ENCODE measurements at places on chromosomes 3 and 15. TPM values are rescaled to one million over a fixed set of nuclear protein-coding genes. Genes with fewer than 3 reads are reported as not detected.
A peak's percentile ranks its signal among the peaks of the same experiment; 100 is the strongest.

DNA sequence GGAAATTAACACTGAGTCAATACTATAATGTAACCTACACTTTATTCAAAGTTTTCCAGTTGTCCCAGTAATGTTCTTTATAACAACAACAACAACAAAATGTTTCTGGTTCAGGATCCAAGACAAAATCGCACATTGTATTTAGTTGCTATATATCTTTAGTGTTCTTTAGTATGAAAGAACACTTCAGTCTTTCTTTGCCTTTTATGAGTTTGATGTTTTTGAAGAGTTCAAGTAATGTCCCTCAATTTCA is 7.6 kb upstream of the GRAMD1C start:
- H3K27ac ChIP-seq = no peak overlapping the region
- no peaks in the 10 kb centered on the region for H3K4me1 ChIP-seq
- DNase-seq = no peak
- no peaks in the 10 kb centered on the region for H3K27me3 ChIP-seq
- H3K4me3 ChIP-seq = no peak overlapping the region

- no peak overlapping the region for H3K4me3 ChIP-seq
- no peaks in the 10 kb centered on the region for H3K36me3 ChIP-seq
- H3K27me3 ChIP-seq = no peaks in the 10 kb centered on the region
- peak overlapping the region; percentile 83 for H3K27ac ChIP-seq
Measured at GRCh38 chr3:158773845-158774830, 27.7 kb upstream of the MFSD1 start.

COL6A5 gene
- total RNA-seq = not detected

- H3K4me1 ChIP-seq = peaks cover 13% of the 10 kb centered on the region
- H3K36me3 ChIP-seq = no peaks in the 10 kb centered on the region
- H3K27me3 ChIP-seq = no peaks in the 10 kb centered on the region
Measured at GRCh38 chr3:54988838-54989630, 61.2 kb upstream of the LRTM1 start.

DNA sequence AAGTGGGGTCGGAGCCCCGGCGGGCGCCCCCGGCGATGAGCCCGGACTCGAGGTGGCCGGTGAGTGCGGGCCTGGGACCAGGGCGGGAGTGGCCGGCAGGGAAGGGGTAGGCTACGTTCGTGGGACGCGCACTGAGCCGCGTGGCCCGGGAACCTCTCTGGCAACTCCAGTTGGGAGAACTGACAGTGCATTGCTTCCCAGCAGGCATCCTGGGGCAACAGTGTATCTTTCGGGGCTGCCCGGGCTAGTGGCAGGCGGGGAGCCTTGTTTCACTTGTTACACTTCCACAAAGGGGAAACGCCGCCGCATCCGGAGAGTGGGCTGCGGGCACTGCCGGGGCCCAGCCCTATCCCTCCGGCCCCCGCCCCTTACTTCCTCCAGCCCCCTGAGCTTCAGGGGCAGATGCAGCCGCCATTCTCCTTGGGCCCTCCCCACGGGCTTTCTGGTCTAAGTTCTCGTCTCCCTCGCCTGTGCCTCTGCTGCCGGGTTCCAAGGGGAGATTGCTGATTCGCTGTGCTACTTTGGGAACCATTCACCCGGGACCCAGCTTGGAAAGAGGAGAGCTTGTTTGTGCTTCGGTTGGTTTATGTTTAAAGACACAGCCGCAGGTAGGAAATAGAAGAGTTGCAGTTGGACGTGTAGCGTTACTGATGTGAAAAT is 675 bp downstream of the BRPF1 start:
- no peaks in the 10 kb centered on the region for H3K36me3 ChIP-seq
- no peak for DNase-seq
- no peaks in the 10 kb centered on the region for H3K27me3 ChIP-seq
- peak overlapping the region; percentile 96 for H3K27ac ChIP-seq

DNA sequence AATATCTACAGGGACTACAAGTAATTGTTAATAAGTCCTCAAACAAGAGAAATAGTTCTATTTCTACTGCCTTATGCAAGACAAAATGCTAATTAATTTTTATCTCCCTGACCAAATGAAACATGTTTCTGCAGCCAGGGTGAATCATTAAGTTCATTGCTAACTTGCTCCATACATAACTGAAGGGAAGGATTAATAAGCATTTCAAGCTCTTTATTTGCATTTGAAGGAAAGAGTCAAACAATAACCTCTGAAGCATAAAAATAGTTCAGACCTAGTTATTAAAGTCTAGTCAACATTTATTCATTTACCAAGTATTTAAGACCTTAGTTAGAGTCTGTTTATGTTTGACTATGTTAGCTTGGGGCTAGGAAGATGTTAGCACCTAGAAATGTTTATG is 120.0 kb downstream of the ATP1B3 start:
- H3K27me3 ChIP-seq = no peaks in the 10 kb centered on the region
- no peaks in the 10 kb centered on the region for H3K4me1 ChIP-seq
- no peak overlapping the region for H3K4me3 ChIP-seq
- DNase-seq = no peak
- H3K27ac ChIP-seq = no peak overlapping the region
- no peaks in the 10 kb centered on the region for H3K36me3 ChIP-seq

DNA sequence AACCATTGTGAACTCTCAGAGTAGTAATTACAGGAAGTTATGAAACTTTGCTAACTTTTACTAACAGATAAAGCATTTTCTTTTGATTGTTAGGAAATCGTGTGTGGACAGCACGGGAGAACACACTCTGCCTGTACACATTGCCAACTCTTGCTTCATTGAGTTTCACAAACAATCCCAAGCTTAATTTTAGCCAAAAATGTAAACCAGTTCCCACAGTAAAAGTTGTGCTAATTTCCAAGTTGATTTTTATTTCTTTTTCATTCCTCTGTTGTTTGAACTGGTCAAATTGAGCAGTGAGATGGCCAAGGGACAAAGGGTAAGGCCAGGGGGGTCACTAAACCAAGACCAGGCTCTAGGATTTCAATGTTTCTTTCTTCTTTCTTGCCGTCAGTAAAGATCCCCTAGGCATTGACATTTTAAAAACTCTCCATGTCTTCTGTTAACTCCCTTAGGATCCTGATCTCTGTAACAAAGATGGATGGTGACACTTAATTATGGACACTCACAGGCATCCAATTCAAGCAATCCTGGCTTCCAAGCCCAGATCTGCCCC is 414.9 kb downstream of the RBMS3 start:
- no peak for DNase-seq
- no peak overlapping the region for H3K4me3 ChIP-seq
- peak overlapping the region; percentile 71 for H3K27ac ChIP-seq
- H3K4me1 ChIP-seq = peaks cover 40% of the 10 kb centered on the region
- no peaks in the 10 kb centered on the region for H3K27me3 ChIP-seq

- no peaks in the 10 kb centered on the region for H3K27me3 ChIP-seq
- H3K4me1 ChIP-seq = no peaks in the 10 kb centered on the region
- H3K27ac ChIP-seq = no peak overlapping the region
- no peak overlapping the region for H3K4me3 ChIP-seq
- peaks cover 32% of the 10 kb centered on the region for H3K36me3 ChIP-seq
Measured at GRCh38 chr3:123292321-123293310, 90.9 kb downstream of the SEC22A start.

DNA sequence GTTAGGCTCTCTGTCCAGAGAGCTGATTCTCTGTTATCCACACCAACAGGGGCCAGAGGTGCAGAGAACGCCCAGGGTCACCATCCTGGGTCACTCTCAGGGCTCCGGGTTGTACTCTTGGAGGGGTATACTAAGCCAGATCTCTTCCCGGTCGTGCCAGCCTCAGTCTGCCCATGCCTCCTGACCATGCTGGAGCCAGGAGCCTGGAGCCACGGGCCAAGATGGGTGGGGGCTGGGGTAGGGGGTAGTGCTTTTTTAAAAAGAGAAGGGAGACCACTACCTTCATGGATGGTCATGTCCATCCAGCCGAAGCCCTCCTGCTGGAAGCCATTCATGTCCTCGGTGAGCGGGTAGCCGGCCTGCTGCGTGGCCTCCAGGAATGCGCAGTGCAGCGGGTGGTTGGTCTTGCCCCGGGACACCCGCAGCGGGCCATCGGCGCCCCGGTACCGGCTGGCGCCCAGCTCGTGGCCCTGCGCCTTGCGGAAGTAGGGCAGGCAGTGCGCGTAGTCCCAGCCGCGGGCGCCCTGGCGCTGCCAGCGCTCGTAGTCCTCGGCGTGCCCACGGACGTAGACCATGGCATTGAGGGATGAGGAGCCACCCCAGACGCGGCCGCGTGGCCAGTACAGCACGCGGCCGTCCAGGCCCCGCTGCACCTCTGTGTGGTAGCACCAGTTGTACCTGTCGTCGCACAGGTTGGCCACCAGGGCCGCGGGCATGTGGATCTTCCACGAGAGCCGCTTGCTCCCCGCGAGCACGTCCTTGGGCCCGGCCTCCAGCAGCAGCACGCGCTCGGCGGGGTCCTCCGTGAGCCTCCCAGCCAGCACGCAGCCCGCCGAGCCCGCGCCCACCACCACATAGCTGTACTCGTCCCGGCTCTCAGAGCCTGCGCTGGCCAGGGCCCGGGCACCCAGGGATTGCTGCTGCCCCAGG is 22.9 kb downstream of the CHDH start:
- no peaks in the 10 kb centered on the region for H3K27me3 ChIP-seq
- H3K27ac ChIP-seq = no peak overlapping the region
- no peaks in the 10 kb centered on the region for H3K4me1 ChIP-seq
- no peak for DNase-seq
- no peak overlapping the region for H3K4me3 ChIP-seq
